NCI-H1694 (cell line): ENCODE measurements at places on chromosomes 16 and 17.

DNA sequence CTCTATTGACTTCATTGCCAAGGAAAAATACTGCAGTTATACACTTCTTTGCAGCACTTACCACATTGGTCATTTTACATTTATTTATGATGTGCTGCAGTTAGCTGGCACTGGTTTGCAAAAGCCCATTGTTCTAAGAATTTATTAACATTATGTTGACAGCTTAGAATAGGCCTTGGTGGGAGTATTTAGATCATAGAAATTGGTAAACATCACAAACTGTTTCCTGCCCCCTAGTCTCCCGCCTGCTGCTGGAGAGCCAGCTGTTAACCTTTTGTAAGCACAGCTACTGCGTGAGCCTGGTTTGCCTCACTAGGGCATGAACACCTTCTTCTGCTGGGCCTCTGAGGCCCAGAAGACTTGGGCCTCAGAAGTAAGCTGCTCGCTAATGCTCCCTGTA is 651.4 kb upstream of the GOT2 start:
- DNase-seq = no peak

- DNase-seq = no peak
Observed at GRCh38 chr17:41212524-41213169, 13.8 kb upstream of the KRTAP9-2 start.

GRCh38 chr17:35537601-35538141 is at the start of gene SLFN12L:
TSS of gene SLFN12L (minus strand) at chr17:35537678. CDS start at chr17:35522364, 15,314 bp downstream.
- DNase-seq = no peak

DNA sequence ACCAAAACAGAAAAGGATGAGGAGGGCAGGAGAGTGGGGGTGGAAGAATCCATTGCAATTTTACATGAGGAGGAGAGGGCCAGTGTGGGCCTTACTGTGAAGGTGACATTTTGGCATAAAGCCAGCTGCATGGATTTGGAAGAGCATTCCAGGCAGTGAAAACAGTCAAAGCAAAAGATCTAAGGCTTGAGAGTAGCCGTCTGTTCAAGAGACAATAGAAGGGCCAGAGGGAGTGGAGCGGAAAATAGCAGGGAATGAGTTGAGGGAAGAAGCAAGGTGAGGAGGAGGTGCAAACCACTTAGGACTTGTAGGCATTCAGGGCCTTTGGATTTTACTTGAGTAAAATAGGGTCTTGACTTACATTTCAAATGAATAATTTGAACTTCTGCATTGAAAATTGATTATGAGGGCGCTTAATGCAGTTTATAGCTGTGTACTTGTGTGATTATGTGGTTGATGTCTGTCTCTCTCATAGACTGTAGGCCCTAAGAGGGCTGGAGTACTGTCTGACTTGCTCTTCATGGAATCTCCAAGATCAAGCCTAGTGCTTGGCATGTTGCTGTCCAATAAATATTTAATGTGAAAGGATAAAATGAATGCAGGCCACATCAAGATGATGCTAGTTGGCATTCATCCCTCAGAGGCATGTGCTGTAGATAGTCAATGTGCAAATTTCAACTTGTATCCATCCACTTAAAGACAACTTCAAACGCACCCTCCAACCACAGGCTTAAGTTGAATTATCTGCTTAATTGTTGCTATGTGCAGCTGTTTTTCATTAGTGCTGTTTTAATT is 772.1 kb upstream of the RBFOX1 start:
- no peak for DNase-seq

DNA sequence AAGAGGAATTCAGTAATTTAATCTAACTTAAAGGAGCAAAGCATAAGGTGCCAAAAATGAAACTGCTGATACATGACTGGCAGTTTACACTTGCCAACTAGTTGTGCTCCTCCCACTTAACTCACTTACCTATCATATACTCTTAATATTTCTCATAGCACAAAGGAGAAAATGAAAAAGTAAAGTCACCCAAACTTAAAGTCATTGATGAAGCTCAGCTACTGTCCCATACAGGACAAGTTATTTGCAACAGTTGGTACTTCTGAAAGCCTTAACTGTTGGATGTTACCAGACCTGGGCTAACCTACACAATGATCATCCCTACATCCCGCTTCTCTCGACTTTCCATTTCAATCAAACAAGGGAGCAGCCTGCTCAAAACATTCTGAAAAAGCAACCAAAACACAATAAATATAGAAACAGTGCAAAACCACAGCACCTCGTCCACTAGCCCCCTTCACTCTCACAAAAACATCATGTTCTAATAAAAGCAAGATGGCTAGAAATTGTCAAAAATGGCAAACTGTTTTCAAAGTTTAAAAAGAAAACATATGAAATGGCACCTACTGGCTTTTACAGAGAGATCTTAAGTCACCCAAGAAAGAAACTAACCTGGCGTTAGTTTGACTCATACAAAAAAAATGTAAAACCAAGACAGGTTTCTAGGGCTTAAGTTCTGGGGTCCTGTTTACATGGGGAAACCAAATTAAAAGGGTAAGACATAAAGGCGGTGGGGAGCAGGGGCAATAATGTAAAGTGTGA is 868 bp downstream of the MED13 start:
- no peak for DNase-seq

GRCh38 chr16:48623304-48624016 is 13.5 kb upstream of the N4BP1 start:
- peak; percentile 63 for DNase-seq

GRCh38 chr17:59371416-59372100 is 40.1 kb downstream of the YPEL2 start:
- no peak for DNase-seq

DNA sequence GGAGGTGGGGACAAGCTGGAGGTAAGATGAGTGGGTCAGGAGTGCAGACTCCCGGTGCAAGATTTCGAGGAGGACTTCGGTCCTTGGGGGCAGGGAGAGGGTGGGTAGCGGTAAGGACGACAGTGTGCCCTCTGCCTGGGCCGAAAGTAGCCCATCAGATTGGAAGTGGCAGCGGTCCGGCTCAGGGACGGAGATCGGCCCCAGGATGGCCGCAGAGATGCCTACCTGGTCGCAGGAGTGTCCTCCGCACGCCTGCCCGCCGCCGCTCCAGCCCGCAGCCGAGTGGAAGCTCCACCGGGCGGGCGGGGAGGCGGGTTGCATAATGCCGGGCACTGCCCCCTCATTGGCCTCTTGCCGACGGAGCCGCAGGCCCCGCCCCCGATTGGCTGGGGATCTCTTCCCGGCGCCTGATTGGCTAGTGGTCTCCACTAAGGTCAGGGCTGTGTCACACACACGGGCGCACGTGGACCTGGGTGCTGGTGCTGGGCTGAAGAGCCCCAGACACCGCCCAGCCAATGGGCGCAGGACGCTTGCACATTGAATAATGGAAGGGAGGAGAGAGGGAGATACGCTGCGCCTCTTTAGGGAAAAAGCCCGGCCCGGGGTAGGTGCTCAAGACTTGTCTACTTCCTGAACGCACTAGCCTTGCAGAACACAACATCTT is at the start of gene PER1:
Gene PER1 (minus strand): TSS at position 293 of the 664 bp plus-strand sequence. CDS start 1,698 bp downstream, outside the sequence.
- DNase-seq = peak; percentile 37

DNA sequence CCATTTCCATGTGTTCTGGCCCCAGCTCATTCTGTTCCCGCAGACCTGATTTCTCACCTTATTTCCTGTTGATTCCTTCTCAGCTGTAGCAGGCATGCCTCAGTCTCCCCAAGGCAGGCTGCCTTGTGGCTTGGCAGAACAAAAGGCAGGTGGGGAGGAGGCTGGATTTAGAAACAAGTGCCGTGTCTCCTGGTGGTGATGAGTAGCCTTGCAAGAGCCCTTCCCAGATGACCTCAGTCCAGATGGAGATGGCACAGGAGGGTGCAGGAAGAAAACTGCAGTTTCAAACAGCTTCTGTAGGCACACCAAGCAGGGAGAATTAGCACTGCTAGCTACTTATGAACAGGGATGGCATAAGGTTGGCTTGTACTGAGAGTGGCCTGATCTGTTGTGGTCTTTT is 64.6 kb downstream of the ARHGAP44 start:
- no peak for DNase-seq

- DNase-seq = peak; percentile 64
Observed at GRCh38 chr17:74744714-74745547, 3.5 kb upstream of the NHERF1 start.

GRCh38 chr16:87516361-87516760 is 23.5 kb upstream of the ZCCHC14 start:
- DNase-seq = no peak

GRCh38 chr17:58156839-58157803 is 8.9 kb downstream of the OR4D1 start:
- no peak for DNase-seq

- no peak for DNase-seq
Observed at GRCh38 chr17:30505868-30506417, 28.7 kb downstream of the GOSR1 start.

DNA sequence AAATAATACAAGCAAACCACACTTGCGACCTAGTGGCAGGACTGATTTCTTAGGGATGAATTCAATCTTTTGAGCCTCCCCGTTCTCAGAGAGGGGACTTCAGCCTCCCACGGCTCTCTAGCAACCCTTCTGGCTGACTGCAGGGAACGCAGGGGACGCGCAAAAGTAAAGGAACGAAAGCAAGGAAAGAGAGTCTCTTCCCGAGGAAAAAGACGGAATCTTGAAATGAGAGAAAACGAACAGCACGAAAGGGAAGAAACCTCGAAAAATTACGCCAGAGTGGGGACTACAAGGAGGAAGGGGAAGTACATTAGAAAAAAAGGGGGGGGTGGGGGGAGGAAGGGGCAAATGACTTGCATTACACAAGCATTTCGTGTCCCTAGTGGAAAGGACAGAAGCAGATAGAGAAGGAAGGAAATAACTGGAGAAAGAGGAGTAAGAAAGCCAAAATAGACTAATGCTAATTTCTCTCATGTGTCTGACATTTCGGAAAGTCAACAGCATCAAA is 1.2 kb downstream of the GRB2 start:
- DNase-seq = peak; percentile 36

GRCh38 chr16:31083081-31083480 is 5.7 kb downstream of the PRSS53 start:
- no peak for DNase-seq

- DNase-seq = no peak
Observed at GRCh38 chr17:149231-149630, 11.9 kb downstream of the SCGB1C2 start.

DNA sequence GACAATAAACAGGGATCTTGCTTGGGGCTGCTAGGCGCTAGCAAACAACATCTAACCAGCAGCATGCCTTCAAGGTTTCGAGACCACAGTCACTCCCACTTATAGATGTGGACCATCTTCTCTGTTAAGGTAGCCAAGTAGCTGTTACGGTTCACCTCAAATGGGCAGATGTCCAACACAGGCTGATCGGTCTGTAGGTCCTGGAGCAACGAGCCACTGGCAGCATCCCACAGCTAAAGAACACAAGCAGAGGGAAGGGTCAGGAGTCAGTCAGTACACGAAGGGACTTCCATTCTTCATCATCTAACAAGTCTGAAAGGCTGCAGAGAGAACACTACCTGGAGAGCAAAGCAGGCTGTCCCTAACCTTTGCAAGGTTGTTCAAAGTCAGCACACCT is 16.9 kb upstream of the GLG1 start:
- DNase-seq = no peak

DNA sequence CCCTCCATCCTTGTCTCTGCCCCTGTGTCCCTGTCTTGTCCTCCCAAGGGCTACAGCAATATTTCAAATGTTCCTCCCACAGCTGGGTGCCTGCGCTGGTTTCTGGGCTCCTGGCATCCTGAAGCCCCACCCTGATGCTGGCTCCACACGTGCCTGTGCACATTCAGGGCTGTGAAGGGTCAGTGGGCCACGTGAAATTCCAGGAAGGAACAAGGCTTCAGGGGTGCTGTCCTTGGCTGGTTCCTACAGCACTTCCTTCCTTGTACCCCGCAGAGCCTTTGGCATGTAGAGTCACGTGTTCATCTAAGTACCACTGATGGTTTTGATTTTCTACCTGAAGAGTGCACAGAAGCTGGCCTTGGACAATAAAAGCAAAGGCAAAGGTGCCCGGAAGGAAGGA is 57.7 kb upstream of the NLK start:
- no peak for DNase-seq

- DNase-seq = no peak
Observed at GRCh38 chr17:59814685-59815084, 78.1 kb downstream of the TUBD1 start.

DNA sequence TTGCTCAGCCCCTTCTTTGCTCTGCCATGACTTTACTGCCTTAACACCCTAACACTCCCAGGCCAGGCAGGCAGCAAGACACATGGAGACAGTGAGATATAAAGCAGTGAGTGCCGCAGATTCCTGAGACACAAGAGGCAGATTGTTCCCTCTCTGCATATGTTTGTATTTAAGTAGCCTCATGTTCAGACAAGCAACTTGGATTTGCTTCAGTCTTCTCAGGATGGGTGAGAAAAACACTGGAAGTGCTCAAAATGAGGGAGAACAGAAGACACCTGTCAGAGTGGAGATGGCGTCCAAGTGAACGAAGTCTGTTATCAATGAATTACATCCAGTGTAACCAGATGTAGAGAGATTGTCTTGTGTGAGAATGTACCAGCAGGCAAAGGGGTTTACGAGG is 86.8 kb downstream of the CES1 start:
- DNase-seq = no peak
